ENCODE measurements at places on chromosomes 16 and 17.

GRCh38 chr17:38320482-38320881 is 23.3 kb downstream of the GPR179 start:
- DNase-seq, result no peak

GRCh38 chr17:29291163-29291752 is 2.7 kb downstream of the NUFIP2 start:
- no peak for DNase-seq

GRCh38 chr17:63492940-63493339 is 16.1 kb downstream of the ACE start:
- DNase-seq, result no peak

- DNase-seq, result no peak
Measured at GRCh38 chr16:86322806-86323205, 187.5 kb upstream of the FOXF1 start.

DNA sequence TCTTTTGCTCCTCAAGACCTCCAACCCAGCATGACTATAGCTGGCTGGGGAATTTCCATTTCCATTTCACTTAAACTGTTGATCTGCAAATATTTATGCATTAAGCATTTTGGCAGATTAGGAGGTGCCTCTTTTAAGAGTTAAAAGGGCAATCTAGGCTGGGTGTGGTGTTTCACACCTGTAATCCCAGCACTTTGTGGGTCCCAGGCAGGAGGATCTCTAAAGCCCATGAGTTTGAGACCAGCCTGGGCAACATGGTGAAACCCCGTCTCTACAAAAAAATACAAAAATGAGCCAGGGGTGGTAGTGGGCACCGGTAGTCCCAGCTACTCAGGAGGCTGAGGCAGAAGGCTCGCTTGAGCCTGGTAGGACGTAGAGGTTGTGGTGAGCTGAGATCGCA is 17.1 kb downstream of the ANKFY1 start:
- no peak for DNase-seq

DNA sequence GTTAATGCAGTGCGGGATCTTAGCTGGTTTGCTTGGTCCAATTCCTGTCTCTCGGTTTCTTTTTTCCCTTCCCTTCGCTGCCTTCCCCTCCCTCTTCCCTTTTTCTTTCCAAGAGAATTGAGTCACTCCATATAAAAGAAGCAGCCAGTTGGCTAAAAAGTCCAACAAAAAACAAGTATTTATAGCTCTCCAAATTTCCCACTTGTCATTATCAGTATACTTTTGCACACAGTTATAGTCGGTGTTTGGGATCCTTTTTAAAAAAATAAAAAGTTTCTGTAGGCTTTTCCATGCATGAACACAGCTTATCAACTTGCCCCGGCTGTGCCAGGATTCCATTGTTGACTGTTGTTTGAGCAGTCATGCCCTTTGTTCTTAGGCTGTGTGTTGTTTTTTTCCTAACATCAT is 24.9 kb downstream of the HMOX2 start:
- DNase-seq, result no peak

GRCh38 chr17:77526728-77527350 is 386.1 kb downstream of the SEC14L1 start:
- no peak for DNase-seq

GRCh38 chr16:75485230-75486013 is 9.8 kb downstream of the CHST6 start:
- no peak for DNase-seq

GRCh38 chr17:34519282-34519681 is 60.1 kb upstream of the TMEM132E start:
- no peak for DNase-seq

DNA sequence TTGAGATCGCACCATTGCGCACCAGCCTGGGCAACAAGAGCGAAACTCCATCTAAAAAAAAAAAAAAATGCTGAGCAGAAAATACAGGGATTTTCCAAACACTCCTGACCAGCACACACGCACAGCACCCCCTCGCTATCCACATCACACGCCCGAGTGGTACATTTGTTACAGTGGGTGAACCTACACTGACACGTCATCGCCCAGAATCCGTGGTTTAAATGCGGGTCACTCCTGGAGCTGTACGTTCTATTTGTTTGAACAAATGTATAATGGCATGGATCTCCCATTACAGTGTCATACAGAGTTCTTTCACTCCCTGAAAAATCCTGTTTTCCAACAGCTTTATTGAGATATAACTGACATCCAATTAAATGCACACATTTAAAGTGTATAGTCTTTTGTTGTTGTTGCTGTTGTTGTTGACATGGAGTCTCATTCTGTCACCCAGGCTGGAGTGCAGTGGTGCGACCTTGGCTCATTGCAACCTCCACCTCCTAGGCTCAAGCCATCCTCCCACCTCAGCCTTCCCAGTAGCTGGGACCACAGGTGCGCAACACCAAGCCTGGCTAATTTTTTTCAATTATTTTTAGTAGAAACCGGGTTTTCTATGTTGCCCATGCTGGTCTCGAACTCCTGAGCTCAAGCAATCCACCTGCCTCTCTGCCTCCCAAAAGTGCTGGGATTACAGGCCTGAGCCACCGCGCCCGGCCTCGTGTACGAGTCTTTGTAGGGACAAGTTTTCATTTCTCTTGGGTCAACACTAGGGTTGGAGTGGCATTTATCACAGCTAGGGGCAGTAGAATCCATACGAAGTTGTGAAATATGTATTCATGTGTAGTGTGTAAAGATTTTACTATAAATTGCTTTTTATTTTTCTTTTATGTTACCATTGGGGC is 4.4 kb upstream of the CARHSP1 start:
- DNase-seq, result no peak

- peak; percentile 88 for DNase-seq
Measured at GRCh38 chr17:3978421-3979289, 14.4 kb upstream of the ATP2A3 start.

- peak; percentile 44 for DNase-seq
Measured at GRCh38 chr16:58678716-58679115, 5.9 kb downstream of the SLC38A7 start.

DNA sequence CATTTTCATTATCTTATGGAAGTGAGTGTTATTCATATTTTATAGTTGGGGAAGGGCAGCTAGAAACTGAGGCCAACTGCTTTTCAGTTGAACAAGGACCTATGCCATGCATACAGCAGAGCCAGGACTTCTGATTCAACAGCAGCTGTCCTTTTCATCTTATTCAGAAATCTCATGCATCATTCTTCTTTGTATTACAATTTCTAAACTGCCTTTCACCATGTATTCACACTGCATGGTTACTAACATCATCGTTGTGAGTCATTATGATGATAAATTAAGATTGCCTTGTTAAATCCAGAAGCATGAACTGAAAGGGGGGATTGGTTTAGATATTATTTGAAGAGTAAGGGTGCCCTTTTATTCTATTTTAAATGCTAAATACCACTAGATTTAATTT is 1470.1 kb upstream of the GOT2 start:
- no peak for DNase-seq

GRCh38 chr17:10513299-10514067 is 4.9 kb downstream of the MYH1 start:
- no peak for DNase-seq

Measured in mucosa of descending colon (tissue), 3 donors.